Stimulated activated CD8-positive, alpha-beta memory T cell treated with anti-CD3 and anti-CD28 coated beads, Interleukin-4, amount 100 ng/mL, for 1 hour (primary cell): ENCODE measurements at places on chromosomes 2 and 18.

GRCh38 chr2:231965102-231965501 lies 3.6 kb downstream of the DIS3L2 start:
- DNase-seq: no peak

DNA sequence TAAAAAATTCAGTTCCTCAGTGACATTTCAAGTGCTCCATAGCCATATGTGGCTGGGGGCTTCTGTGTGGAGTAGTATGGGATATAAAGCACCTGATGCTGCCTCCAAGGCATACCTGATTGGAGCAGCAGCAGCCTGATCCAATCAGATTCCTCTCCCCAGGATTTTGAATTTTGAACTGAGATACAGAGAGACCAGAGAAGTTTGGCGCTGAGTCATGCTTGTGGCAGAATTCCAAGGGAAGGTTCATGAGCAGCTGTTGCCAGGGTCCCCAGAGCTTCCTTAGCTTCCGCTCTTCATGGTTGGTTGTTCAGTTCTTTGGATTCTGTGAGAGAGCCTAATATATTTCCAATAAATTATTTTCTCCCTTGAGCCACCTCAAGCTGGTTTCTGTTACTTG lies 29.0 kb upstream of the CFAP36 start:
- no peak for DNase-seq

GRCh38 chr18:38884050-38884449 lies 1318.5 kb upstream of the CELF4 start:
- DNase-seq: no peak

- no peak for DNase-seq
Measured at GRCh38 chr2:177207101-177207500, 5.5 kb upstream of the HNRNPA3 start.

DNA sequence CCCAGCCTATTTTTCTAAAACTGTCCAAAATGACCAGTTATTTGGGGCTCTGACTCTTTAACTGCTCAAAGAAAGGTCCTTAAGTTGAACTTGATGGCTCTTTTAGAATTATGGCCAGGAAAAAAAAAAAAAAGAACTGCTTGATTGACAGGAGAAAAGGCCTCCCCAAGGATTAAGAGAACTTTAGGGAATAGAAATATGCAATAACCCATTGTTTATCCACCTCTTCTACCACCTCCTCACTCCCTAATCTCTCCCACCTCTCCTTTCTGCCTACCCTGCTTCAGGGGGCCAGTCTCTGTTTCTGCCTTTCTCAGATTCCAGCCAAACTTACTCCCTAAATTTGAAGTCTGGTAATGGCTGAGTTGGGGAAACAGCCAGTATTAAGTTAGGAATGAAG lies 5.7 kb upstream of the STRN start:
- no peak for DNase-seq

DNA sequence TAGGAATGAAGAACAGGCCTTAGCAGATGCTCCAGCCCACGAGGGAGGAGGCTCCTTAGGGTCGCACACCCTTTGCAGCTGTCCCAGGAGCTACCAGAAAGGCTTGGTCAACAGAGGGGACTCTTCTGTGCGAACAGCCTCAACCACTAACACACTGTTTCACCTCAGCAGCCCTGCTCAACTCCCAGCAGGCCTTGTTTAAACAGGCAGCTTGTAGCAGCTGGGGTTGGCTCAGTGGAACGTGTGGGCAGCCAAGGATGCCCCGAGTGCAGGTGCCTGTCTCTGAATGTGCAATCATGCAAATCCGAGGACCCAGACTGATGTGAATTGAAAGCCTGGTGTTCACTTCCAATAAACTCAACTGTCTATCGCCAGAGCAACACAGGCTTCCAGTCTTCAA lies 88.7 kb upstream of the CXCR4 start:
- DNase-seq: no peak

- DNase-seq: no peak
Measured at GRCh38 chr2:66665124-66665984, 230.4 kb downstream of the MEIS1 start.

DNA sequence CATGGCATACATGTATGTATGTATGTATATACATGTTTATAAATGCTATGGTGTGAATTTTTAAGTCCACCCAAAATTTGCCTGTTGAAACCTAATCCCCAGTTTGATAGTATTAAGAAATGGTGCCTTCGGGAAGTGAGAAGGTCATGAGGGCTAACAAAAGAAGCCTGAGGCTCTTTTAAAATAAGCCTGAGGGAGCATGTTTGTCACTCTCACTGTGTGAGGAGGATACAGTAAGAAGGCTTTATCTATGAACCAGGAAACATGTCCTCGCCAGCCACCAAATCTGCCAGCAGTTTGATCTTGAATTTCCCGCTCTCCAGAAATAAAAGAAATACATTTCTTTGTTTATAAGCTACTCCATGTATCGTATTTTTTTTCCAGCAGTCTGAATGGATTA lies 163.0 kb upstream of the LINC00305 start:
- no peak for DNase-seq
